ENCODE measurements at places on chromosomes 12 and 14. TPM values are rescaled to one million over a fixed set of nuclear protein-coding genes. Genes with fewer than 3 reads are reported as not detected.

Gene GPRC5D
- not detected for total RNA-seq

Gene VDR
- total RNA-seq, result 6.1 TPM

DNA sequence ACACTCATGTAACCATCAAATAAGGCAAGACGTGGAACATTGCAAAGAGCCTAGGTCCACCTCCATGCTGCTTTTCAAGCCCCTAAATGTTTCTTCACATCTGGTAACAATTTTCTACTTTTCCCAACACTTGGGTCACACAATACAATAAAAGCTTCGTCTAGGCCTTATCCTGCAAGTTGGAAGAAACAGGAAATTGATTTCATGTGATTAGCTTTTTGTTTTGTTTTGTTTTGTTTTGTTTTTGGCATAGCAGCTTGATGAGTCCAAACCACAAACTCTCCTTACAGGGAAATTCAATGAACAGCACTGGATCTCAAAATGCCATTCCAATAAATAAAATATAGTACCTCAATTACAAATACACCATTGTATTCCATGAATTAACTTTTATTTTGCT is 19.3 kb downstream of the TAS2R50 start:
- no peak overlapping the region for H3K4me3 ChIP-seq
- peak; percentile 52 for DNase-seq
- no peak overlapping the region for H3K27ac ChIP-seq

GRCh38 chr14:75906680-75907280 is 75.0 kb downstream of the TGFB3 start:
- no peak overlapping the region for H3K4me3 ChIP-seq
- H3K36me3 ChIP-seq, result peaks cover 3% of the 10 kb centered on the region
- H3K27ac ChIP-seq, result no peak overlapping the region
- no peaks in the 10 kb centered on the region for H3K27me3 ChIP-seq

DNA sequence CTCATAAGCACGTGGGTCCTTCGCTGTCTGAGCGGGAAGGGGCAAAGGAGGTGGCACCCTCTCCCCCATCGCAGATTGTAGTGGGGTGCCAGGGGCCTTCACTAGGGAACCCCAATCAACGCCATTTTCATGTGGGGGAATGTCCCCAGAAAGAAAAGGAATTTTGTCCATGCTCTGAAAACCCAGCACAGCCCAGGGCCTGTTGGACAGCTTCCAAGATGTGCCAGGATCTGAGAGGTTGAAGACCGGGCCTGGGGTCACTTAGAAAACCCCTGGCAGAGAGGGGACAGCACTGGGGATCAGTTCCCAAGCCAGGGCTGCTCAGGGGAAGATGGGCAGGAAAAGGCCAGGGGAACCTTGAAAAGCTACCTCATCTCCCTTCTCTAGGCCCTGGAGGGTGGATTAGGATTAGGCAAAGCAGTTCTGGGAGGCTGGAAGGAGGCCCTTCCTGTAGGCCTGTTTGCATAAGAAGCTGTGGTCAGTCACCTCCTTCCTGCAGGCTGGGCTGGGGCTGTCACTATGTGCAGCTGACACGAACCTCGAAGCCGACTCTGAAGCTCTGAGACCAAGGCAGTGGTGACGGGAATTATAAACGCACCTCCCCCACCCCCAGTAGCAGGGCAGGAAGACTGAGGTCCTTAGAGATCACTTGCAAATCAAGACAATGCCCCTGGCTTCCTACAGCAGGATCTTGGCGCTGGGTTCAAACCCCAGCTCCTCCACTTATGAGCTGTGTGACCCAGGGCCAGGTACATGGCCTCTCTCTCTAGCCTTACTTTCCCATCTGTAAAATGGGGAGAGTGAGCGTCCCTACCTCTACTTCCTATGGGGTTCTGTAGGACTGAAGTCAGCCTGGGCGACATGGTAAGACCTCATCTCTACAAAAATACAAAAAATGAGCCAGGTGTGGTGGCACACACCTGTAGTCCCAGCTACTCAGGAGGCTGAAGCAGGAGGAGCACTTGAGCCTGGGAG is 29.0 kb downstream of the TESC start:
- H3K36me3 ChIP-seq, result no peaks in the 10 kb centered on the region
- peaks cover 2% of the 10 kb centered on the region for H3K27me3 ChIP-seq
- H3K4me3 ChIP-seq, result no peak overlapping the region
- H3K4me1 ChIP-seq, result no peaks in the 10 kb centered on the region
- no peak overlapping the region for H3K27ac ChIP-seq
- no peak for DNase-seq

DNA sequence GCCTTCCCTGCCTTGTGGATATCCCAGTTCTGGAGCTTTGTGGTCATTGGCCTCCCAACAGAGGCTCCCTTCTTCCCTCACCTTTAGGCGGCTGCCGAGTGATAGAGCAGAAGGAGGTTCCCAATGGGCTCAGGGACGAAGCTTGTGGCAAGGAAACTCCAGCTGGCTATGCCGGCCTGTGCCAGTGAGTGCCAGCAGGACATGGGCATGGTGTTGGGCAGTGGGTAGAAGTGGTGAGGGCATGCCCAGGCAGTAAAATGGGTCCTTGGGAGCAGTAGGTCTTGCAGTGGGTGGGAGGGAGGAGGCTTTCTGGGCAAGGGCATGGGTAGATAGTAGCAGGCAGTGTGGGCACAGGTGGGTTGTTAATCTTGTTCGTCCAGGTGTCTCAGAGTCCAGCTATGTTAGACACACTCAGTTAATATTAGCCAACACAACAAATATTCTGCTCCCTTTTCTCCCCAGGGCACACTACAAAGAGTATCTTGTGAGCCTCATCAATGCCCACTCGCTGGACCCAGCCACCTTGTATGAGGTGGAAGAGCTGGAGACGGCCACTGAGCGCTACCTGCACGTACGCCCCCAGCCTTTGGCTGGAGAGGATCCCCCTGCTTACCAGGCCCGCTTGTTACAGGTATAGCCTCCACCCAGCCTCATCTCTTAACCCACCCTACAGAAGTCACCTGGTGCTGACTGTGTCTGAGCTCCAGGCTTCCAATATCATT is 1.1 kb upstream of the IRF9 start:
- no peak for DNase-seq
- peaks cover 12% of the 10 kb centered on the region for H3K4me1 ChIP-seq
- H3K27ac ChIP-seq, result no peak overlapping the region
- no peak overlapping the region for H3K4me3 ChIP-seq
- H3K27me3 ChIP-seq, result no peaks in the 10 kb centered on the region

DNA sequence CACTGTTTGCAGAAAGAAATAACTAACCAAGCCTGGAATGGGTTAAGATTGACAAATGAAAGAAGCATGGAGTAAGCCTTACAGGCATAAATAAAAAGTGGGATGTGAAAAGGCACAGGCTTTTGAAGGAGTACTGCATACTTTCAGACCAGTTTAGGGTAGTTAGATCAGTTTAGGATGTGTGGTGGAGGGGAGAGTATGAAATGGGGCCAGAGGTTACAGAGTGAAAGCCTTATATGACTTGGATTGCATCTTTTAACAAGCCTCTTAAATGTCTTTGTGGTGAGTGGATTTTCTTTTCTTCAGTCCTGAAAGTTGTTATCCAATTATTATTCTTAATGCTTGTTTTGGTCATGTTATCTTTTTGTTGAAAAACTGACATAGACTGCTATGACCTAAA is 52.2 kb upstream of the TRHDE start:
- no peak overlapping the region for H3K4me3 ChIP-seq
- H3K27ac ChIP-seq, result no peak overlapping the region
- DNase-seq, result no peak
- no peaks in the 10 kb centered on the region for H3K4me1 ChIP-seq
- H3K36me3 ChIP-seq, result no peaks in the 10 kb centered on the region

DNA sequence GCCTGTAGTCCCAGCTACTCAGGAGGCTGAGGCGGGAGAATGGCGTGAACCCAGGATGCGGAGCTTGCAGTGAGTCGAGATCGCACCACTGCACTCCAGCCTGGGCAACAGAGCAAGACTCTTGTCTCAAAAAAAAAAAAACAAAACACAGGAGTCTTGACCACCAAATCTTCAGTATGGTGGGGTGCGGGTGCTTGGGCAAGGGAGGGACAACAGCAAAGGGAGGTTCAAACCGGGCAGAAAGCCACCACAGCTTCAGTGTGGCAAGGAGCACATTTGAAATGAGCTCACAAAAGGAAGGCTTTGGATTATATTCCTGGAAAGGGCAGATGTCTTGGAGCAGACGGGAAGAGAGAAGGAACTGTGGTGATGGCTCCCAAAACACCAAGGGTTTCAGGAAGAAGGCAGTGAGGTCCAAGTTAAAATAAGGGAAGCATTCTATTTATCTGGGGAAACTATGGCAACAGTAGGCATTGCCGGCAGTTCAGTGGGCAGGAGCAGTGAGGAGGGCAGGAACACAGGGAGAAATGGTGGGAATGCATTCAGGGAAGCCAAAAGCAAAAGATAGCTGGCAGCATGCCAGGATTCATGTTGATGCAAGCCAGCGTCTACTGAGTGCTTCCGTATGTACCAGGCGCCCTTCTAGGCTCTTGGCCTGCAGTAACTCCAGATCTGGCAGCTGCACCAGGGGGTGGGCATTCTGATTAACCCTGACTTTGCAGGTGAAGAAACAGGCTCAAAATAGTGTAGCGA is 51.0 kb upstream of the SRSF5 start:
- no peak overlapping the region for H3K4me3 ChIP-seq
- no peaks in the 10 kb centered on the region for H3K36me3 ChIP-seq
- H3K27me3 ChIP-seq, result no peaks in the 10 kb centered on the region

GRCh38 chr12:117966511-117966910 is 2.3 kb downstream of the KSR2 start:
- no peak for DNase-seq
- H3K27me3 ChIP-seq, result peaks cover 28% of the 10 kb centered on the region
- H3K4me3 ChIP-seq, result no peak overlapping the region
- H3K4me1 ChIP-seq, result no peaks in the 10 kb centered on the region
- H3K36me3 ChIP-seq, result no peaks in the 10 kb centered on the region
- no peak overlapping the region for H3K27ac ChIP-seq

Gene IFNG
- total RNA-seq, result not detected

Gene GPR137C
- total RNA-seq, result 1.1 TPM

Gene EAPP
- total RNA-seq, result 52.5 TPM

Gene SMCO2
- total RNA-seq, result 0.32 TPM

Gene CARMIL3
- total RNA-seq, result 0.34 TPM

GRCh38 chr14:95875831-95876760 is 536 bp upstream of the TUNAR start:
- no peak overlapping the region for H3K27ac ChIP-seq
- no peak for DNase-seq
- peaks cover 36% of the 10 kb centered on the region for H3K27me3 ChIP-seq
- H3K4me1 ChIP-seq, result peaks cover 3% of the 10 kb centered on the region
- H3K4me3 ChIP-seq, result peak overlapping the region; percentile 39
- no peaks in the 10 kb centered on the region for H3K36me3 ChIP-seq

DNA sequence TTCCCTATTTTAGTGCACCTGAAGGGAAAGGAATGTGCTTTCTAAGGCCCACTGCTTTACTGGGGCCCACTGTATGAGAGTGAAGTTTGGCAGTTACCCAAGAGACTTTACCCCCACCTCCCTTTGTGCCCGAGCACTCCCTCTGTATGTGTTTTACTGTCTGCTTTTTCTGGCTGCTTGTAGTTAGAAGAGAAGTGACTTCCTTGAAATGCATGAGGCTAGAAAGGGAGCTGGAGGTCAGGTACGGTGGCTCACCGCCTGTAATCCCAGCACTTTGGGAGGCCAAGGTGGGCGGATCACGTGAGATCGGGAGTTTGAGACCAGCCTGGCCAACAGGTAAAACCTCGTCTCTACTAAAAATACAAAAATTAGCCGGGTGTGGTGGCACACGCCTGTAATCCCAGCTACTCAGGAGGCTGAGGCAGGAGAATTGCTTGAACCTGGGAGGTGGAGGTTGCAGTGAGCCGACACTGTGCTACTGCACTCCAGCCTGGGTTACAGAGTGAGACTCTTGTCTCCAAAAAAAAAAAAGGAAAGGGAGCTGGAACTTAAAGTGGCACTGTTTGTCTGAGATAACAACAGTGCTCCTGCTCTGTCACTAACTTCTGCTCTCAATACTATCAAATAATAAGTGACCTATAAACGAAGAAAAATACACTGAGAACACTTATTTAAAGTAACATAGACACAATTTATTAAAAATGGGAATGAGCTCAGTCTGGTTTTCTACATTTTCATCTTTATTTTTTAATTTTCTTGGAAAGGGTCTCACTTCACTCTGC is 5.8 kb downstream of the TRIP11 start:
- no peaks in the 10 kb centered on the region for H3K27me3 ChIP-seq
- peaks cover 8% of the 10 kb centered on the region for H3K36me3 ChIP-seq
- no peak for DNase-seq

DNA sequence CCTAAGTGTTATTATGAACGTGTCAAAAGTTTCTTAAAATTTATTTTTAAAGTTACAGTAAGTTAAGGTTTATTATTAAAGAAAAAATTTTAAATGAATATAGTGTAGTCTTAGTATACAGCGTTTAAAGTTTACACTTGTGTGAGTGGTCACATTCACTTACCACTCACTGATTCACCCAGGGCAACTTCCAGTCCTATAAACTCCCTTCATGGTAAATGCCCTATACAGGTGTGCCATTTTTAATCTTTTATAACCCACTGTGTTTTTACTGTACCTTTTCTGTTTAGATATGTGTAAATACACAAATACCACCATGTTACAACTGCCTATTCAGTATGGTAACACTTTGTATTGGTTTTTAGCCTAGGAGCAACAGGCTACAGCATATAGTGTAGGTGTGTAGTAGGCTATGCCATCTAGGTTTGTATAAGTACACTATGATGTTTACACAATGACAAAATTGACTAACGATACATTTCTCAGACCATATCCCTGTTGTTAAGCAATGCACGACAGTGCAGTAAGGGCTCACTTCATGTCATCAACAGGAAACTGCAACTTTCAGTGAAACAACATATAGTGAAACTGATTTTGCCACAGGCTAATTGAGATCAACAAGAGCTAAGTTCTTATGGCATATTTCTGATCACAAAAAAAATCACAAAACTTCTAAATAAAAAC is 112.0 kb upstream of the TMCC3 start:
- DNase-seq, result no peak
- H3K4me3 ChIP-seq, result no peak overlapping the region
- no peaks in the 10 kb centered on the region for H3K36me3 ChIP-seq
- H3K27ac ChIP-seq, result peak overlapping the region; percentile 77
- H3K27me3 ChIP-seq, result peaks cover 6% of the 10 kb centered on the region

DNA sequence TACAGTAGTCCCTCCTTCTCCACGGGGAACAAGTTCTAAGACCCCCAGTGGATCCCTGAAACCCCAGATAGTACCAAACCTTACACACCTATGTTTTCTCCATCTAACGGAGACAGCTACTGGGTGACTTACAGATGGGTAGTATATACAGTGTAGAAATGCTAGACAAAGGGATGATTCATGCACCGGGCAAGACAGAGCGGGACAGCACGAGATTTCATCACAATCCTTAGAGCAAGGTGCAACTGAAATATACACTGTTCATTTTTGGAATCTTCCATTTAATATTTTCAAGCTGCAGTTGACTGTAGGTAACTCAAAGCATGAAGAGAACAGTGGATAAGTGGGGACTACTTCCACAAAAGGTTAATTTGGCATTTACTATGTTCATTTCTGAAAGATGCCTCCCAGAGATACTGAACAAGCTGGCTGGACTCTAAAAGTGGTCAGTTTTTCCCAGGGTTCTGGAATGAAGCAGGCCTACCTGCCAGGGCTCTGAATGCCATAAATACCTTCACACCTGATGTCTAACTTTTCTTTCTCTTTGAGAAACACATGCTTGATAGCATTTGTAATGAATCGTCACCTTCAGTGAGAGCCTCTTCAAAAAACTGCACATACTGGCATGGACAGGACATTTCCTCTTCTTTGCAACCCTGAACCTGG is 127.7 kb upstream of the FOXN3 start:
- peaks cover 33% of the 10 kb centered on the region for H3K4me1 ChIP-seq
- no peak overlapping the region for H3K27ac ChIP-seq
- DNase-seq, result no peak
- H3K27me3 ChIP-seq, result no peaks in the 10 kb centered on the region
- no peak overlapping the region for H3K4me3 ChIP-seq

Gene KLHDC1
- 0.94 TPM for total RNA-seq

GRCh38 chr12:26097046-26097878 is 27.6 kb downstream of the BHLHE41 start:
- no peak overlapping the region for H3K4me3 ChIP-seq
- no peaks in the 10 kb centered on the region for H3K27me3 ChIP-seq
- H3K27ac ChIP-seq, result no peak overlapping the region
- no peaks in the 10 kb centered on the region for H3K36me3 ChIP-seq
- H3K4me1 ChIP-seq, result no peaks in the 10 kb centered on the region

Data from astrocyte (in vitro differentiated cells and primary cell).